NT2/D1 (cell line): ENCODE measurements at places on chromosomes 1 and 21.

DNA sequence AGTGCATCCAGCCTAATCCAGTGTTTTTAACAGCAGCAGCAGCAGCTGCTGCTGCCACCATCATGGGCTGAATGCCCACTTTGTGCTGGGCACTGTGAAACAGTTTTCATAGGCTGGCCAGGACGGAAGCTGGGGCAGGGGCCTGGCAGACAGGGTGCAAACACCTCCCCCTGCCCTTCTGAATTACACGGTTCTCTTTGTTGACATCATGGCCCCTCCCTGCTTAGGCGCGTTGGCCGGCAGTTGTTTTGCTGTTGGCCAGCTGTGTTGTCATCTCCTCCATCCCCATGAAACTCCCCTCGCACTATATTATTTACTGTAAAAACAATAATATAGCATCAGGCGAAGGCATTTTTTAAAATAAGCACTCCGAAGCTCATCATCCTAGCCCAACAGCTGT is 33.1 kb downstream of the PTPRU start:
- DNase-seq: no peak

- no peak for DNase-seq
Observed at GRCh38 chr21:45304945-45305344, 17.2 kb upstream of the POFUT2 start.

DNA sequence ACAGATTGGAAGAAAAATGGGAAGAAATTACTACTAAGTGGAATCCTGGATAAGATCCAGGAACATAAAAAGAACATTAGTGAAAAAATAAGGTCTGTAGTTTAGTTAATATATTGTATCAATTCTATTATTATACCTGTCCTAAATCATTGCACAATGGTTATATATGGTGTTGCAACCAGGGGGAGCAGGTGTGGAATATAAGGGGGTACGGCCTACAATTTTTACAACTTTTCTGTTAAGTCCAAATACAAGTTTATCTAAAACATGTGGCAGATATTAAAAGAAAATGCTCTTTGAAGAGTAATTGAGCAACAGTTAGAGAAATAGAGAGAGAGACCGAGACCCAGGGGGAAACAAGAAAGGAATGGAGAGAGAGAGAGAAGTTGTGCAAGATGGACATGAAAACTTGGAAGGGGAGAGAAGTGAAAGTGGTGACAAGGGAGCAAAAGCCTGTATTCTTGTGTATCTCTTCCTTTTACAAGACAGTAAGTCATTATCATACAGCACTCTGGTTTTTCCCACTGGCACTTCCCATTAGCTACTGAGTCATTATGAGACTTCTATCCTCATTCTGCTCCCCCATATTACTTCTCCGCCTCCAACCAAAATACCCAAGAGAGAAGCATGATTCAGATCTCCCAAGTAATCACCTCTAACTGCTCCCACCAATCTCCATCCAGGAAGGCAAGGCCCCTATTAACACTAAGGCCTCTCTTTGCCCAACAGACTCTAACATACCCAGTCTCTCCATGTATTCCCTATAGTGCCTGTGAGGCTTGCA is 22.3 kb upstream of the TRAF3IP3 start:
- DNase-seq: no peak

DNA sequence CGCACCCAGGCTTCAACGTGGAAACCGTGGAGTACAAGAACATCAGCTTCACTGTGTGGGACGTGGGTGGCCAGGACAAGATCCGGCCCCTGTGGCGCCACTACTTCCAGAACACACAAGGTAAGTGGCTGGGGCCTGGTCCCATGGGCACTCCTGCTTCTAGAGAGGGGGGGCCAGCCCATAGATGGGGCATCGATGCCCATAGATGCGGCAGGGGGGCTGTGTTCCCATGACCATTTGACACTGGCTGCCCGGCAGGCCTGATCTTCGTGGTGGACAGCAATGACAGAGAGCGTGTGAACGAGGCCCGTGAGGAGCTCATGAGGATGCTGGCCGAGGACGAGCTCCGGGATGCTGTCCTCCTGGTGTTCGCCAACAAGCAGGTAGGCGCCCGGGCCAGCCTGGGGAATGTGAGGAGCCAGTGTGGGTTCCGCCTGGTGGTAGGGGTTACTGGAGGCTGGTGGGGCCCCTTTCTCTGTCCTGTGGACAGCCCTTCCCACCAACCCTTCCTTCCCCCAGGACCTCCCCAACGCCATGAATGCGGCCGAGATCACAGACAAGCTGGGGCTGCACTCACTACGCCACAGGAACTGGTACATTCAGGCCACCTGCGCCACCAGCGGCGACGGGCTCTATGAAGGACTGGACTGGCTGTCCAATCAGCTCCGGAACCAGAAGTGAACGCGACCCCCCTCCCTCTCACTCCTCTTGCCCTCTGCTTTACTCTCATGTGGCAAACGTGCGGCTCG is 5.6 kb downstream of the C1orf35 start:
- DNase-seq: no peak

DNA sequence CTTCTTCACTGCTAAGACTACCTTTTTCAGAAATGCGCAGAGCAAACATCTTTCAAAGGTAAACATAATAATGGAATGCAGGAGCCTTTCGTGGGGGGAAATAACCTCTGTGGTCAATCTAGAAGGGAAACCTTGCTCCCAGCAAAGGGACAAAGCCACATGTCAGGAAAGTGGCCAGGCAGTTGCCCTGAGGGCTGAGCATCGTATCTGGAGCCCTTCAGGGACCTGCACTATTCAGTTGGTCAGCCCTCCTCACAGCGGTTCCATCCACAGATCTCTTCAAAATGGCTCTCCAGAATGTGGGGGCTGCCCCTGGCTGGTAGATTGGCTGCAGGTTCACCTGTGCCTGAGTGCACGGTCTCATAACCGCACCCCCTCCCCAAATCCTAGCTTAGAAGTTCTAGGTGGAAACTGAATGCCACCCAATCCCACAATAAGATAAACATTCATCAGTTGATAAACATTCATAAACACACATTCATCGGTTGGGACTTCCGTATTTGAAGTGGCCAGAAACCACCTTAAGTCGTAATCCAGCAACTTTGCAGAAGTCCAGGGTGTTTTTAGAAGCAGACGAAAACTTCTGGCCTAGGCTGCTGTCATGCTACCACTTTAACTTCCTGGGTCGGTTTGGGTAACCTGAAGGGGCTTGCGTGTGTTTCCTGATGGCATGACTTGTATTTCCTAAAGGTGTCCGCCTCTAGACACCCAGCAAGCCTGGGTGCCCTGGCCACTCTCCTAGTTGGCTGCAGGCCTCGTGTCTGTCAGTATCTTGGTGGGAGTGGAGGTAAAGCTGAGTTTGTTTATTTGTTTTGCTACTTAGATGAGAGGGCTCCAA is 50.5 kb downstream of the RASSF5 start:
- DNase-seq: no peak

DNA sequence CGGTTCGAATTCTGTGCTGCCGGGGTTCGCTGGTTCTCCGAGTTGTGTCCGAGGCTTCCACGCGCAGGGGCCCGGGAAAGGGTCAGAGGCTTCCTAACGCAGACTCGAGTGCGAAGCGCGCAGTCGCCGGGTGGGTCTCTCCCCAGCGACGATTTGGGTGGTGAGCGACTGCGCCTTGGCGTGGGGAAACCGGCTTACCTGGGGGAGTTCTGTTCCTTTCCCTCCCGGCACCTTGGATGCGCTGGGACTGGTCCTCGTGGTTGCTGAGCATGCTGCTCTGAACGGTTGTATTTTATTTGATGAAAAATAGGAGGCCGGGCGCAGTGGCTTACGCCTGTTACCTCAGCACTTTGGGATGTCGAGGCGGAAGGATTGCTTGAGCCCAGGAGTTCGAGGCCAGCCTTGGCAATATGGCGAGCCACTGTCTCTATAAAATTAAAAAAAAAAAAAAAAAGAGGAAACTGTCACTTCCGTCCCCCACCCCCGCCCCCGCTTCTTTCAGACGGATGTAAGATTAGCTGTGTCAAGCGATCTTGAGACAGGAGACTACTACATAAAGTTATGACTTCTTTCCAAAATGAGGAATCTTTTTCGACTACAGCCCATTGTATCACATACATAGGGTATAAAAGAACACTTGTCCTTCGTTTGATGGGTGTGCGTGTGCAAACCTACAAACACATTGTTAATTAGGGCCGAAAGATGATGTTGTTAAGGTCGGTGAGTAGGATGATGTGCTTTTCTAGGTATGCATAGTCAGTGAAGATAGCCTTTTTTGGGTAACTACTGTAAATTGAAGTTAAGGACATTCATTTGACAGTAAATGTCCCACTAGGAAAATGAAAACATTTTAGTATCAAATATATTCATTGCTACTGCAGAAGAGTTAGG is at the start of gene CCDC18:
TSS of gene CCDC18 (plus strand) at position 2 of the 891 bp plus-strand sequence. CDS start 2,638 bp downstream, outside the sequence.
- DNase-seq: peak; percentile 22

- DNase-seq: no peak
Observed at GRCh38 chr1:244833734-244834542, 1.5 kb upstream of the COX20 start.

- no peak for DNase-seq
Observed at GRCh38 chr1:68470388-68470970, 20.7 kb upstream of the RPE65 start.

DNA sequence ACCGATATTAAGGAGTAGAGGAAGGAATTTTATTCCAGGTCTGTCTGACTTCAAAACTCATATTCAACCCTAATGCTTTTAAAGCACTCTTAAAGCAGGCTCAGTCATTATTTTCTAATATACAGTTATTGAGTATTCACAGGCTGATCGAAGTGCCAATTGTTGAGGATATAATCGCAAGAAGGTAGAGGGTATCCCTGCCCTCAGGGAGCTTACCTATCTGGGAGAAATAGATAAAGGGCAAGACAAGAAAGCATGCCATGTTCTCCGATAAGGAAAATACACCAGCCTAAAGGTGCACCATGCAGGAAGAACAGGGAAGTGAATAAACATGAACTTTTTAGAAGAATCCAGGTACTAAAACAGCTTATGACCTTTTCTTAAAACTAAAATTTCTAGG is 361.2 kb downstream of the SMYD3 start:
- no peak for DNase-seq

GRCh38 chr1:47937586-47938254 is 59.5 kb downstream of the TRABD2B start:
- no peak for DNase-seq

GRCh38 chr1:209621286-209621685 is 30.9 kb downstream of the LAMB3 start:
- no peak for DNase-seq

GRCh38 chr21:44520326-44521300 is 19.4 kb downstream of the KRTAP10-1 start:
- DNase-seq: no peak

- no peak for DNase-seq
Observed at GRCh38 chr1:5999711-6000443, 7.7 kb upstream of the NPHP4 start.

- no peak for DNase-seq
Observed at GRCh38 chr1:74650561-74650960, 23.0 kb downstream of the ERICH3 start.

DNA sequence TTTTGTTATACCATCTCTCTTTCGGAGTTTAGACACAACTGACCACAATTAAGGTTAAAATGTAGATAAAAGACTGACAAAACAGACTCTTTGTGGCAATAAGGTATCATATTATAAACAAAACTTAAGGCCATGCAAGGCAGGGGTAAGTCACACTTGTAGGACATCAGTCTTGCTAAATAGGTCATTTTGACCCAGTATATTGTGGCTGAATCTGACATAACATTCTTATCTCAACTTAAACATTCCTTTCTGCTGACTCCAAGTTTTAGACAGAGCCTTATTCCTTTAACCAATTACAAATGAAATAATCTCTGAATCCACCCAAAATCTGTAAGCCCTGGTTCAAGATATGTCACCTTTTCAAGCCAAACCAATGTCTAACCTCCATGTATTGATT is 733.4 kb upstream of the B3GALT2 start:
- DNase-seq: no peak

- no peak for DNase-seq
Observed at GRCh38 chr1:1206966-1207531, 657 bp upstream of the TNFRSF18 start.

GRCh38 chr1:173050865-173051264 is at the start of gene TNFSF18:
Gene TNFSF18, minus strand, starts transcription at chr1:173050941. Its CDS starts 45 bp downstream, at chr1:173050896.
- DNase-seq: no peak

- DNase-seq: peak; percentile 88
Observed at GRCh38 chr1:30085811-30086770, 637.3 kb downstream of the MATN1 start.

GRCh38 chr1:71414179-71414578 is 333.3 kb upstream of the ZRANB2 start:
- no peak for DNase-seq

- DNase-seq: no peak
Observed at GRCh38 chr21:19508442-19508841, 1104.9 kb upstream of the TMPRSS15 start.

DNA sequence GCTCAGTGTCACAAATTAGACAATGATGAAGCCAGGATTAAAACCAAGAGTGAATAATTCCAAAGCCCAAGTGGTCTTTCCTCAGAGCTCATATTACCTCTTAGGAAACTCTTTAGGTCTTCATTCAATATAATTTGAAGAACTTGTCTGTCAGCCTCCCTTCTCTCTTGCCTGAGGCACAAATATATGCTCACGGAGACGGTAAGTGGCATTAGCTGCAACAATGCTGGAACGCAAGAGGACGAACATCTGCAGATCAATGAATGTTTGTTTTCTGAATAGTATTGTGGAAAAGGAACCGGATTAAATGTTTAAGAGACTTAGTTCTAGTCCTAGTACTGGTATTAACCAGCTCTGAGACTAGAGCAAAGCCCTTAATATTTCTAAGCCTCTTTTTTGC is 39.7 kb upstream of the LYST start:
- no peak for DNase-seq

DNA sequence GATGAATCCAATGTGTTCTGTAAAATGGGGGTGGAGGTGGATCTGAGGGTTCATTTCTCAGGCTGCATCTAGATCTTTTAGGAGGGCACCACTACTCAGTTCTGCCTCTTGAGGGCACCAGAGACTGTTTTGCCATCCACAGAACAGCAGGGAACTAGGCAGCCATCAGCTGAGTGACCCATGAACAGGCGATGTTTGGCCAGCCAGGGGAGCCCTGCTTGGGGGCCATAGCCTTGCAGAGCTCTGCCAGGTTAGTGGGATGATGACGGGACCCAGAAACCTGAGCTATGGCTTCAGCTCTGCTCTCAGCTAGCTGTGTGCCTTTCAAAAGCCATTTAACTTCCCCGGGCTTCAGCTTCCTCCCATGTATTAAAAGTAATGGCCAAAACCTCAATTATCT is 13.4 kb upstream of the NOS1AP start:
- DNase-seq: peak; percentile 72

DNA sequence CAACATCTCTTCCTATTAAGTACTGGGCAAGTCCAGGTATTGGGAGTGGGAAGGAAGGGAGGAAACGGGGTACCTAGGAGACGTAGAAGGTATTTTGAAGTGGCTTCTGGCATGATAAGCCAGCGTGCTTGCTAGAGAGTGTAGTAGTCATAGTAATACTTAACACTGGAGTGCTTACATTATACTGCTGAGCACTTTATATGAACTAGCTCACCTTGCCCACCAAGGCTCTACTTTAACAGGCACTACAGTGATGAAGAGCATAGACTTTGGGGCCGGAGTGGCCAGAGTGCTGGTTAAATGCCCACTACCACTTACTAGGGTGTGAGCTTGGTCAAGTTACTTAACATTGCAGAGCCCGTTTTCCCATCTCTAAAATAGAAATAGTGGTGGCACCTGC is 61.7 kb downstream of the ACP6 start:
- DNase-seq: no peak
